ENCODE measurements at places on chromosomes 13 and 19. TPM values are rescaled to one million over a fixed set of nuclear protein-coding genes. Genes with fewer than 3 reads are reported as not detected.
A peak's percentile ranks its signal among the peaks of the same experiment; 100 is the strongest.

GRCh38 chr19:50313812-50314536 lies 15.2 kb downstream of the KCNC3 start:
- no peak for DNase-seq

DNA sequence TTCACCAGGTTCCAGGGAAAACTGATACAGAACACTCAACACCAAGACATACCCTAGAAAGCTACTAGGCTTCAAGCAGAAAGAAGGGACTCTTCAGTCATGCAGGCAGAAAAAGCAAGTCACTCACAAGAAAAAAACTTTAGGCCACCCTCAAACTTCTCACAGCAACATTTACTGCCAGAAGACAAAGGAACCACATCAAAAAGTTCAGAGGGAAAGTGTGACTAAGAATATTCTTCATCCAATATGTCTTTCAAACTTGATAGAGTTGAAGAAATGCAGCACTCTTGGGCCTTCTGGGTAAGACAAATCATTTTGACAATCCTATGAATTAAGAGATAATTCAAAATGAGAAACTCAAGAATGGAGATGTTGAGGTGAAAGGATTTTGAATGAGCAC lies 7.7 kb downstream of the DZIP1 start:
- DNase-seq = no peak

DNA sequence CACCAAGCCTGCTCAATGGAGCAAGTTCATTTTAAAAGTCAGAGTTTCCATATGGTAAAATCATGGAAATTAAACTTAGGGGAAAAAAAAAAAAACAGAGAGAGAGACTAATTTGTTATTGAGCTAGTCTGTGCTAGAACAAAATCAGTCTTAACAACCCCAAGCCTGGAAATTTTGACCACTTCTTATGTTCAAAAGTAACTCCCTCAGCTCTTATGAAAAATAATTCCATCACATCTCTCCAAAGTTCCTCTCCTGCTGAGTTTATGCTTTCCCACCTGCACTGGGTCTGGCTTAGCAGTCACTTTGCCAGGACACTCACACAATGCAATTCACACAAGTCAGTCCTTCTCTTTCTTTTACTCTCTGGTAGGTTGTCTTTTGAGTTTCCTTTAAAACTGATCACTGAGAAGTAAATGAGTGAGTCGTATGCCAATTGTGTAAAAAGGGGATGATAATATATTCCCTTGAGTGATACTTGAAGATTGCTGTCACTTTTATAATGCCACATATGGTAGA lies 92.6 kb downstream of the ENOX1 start:
- no peak for DNase-seq

DNA sequence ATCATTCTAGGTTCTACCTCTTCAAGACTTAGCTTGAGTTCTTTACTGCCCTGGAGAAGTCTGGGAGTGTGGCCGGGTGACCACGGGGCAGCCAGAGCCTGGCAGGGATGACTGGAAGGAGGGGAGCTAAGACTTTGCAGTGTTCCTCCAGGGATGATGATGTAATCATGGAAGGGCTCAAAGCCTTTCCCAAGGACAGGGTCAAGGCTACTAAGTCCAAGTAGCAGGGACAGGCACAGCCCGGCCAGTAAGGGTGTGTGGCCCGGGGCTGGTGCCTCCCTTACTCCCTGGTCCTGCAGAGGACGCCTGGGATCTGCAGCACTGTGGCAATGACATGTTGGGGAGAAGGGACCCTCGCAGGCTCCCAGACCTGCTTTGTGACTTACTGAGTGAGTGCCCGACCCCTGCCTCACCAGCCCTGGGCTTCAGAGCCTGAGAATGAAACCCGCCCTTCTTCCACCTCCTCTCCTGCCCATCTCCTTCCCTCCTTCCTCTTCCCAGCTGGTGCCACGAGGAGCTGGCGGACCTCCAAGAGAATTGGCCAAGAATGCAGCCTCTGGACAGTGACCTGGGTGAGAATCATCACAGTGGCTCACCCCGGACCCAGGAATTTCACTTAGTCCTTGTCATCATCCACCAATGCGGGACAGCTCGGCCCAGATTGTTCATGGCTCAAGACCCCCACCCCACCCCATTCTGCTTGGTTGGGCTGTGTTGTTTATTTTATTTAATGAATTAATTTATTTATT lies 15.6 kb upstream of the FBXO17 start:
- DNase-seq = no peak

DNA sequence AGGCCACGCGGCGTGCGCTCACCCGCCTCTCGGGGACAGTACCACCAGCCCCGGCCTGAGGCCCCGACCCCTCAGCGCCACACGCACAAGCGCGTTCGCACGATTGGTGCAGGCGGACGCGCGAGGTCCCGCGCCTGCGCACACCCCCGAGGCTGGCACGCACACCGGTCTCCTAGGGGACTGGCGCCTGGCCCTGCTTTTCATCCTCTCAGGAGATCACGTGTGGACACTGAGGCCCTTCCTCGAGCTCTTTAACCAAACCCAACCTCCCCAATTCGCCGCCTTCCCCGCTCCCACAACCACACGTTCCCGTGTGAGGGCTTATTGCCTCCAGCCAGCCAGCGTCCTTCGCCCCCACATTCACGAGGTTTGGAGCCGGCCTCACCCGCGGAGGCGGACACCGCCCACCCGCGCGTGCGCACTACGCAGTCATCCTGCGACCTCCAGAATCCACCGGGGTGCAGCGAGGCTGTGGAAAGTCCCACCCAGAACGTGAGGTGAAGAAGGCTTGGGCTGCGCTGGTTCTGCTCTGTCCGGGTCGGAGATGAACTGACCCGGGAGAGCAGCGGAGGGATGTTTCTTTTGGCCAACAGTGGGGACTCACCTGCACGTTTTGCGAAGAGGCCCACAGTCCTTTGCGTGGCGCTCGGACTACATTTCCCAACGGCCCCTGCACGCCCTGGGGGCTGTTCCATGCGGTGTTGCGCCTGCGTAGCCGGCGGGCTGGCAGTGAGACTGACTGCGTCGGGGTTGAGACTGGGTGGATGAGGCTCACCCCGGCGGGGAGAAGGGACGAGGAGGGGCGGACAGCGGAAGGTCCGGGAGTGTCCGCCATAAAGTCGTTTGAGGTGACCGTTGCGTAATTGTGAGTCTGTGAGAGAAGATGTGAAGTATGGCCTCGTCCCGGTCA lies 539 bp upstream of the ZNF667 start:
- peak; percentile 94 for DNase-seq

DNA sequence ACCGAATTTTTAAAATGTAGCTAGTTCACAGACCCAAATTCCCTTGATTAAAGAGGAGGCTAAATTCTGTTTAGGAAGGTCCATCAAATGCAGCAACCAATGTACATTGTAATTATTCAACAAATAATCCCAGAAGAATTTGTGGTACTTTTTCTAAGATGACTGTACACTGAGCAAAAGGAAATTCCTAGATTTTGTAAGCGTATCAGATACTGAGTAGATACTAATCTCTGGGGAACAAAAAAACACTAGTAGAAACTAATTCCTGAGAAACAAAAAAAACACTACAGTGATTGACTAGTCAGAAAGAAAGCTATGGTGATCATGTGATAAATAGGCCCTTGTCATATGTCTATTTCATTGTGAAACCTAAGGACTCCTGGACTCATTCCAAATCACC lies 246.1 kb downstream of the PCDH17 start:
- DNase-seq = no peak

GRCh38 chr13:57665481-57665880 lies 33.9 kb downstream of the PCDH17 start:
- DNase-seq = no peak

- no peak for DNase-seq
Measured at GRCh38 chr13:45356966-45357672, 16.1 kb upstream of the TPT1 start.

DNA sequence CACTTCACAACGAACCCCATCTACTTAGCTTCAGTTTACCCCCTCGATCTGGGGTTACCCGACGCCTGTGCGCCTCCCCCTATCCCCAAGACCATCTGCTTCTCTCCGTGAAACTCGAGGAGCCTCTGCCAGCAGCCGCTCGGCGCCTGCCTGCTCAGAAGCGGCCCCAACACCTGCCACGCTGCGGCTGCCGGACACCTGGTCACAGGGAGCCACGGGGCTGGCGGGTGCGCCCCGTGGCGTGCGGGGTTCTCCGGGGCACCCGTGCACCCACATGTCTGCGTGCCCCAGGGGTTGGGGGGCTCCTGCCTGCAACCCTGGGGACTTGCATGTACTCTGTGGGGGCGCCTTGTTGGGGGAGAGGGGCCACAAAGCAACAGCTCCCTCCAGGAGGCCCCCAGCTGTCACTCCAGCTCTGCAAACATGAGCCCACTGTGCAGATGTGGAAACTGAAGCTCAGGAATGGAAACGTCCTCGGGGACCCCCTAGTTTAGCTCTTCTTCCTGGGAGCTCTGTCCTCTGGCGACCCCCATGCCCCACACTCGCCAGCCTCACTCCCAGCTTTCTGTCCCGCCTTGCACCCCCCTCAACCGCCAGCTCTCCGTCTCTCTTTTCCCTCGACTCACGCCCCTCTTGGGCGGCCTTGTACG lies 7.0 kb upstream of the SEMA6B start:
- DNase-seq = no peak

GRCh38 chr19:14328406-14328805 lies 52.8 kb upstream of the ADGRE5 start:
- DNase-seq = no peak

- DNase-seq = no peak
Measured at GRCh38 chr19:29401712-29402421, 123.9 kb upstream of the VSTM2B start.

- DNase-seq = no peak
Measured at GRCh38 chr19:42280815-42281145, 11.7 kb downstream of the CIC start.

DNA sequence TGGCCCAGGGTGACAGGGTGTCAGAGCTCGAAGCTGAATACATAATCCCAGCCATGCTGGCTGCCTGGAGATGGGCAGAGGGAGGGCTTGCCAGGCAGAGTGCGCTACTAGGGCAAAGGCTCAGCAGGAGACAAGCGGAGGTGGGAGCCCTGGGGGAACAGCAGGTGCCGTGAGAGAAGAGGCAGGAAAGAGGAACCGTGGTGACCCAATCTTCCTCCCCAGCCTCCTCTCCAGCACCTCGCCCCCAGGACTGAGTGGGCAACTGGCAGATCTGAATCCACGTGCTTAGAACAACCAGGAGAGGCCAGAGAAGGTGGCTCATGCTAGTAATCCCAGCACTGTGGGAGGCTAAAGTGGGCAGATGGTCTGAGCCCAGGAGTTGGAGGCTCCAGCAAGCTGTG lies 11.0 kb upstream of the CCL25 start:
- DNase-seq = no peak

GRCh38 chr19:32303193-32303592 lies 42.2 kb upstream of the ZNF507 start:
- no peak for DNase-seq

DNA sequence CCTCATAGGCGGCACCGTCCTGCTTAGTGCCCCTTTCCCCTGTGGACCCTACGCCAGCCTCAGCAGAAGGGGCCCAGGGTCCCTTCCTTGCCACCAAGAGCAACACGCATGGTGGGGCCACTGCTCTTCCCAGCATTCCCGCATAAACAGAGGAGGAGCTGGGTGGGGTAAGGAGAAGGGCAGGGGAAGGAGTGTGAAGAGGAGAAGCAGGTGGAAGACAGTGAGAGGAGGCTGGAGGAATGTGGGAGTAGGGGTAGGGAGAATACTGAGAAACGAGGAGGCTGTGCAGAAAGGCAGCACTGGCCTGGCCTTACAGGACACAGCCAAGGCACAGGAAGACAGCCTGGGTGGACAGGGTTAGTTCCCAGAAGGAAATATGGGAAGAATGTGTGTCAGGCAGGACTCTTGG lies 43.9 kb downstream of the ZNF331 start:
- no peak for DNase-seq

GRCh38 chr19:4303819-4304537 lies 420 bp upstream of the FSD1 start:
- DNase-seq = no peak

GRCh38 chr13:24148414-24149235 lies 11.9 kb upstream of the SPATA13 start:
- DNase-seq = no peak

The CCNE1 gene
- 4.1 TPM for total RNA-seq

The GPR42 gene
- total RNA-seq = 0.58 TPM

The PABPC3 gene
- 0.13 TPM for total RNA-seq

The MRPS31 gene
- 21.1 TPM for total RNA-seq

The MAMSTR gene
- total RNA-seq = 5.8 TPM

The NOVA2 gene
- total RNA-seq = 9.9 TPM

The MTRF1 gene
- 12.2 TPM for total RNA-seq

The FBXO46 gene
- 23.6 TPM for total RNA-seq

The VSTM1 gene
- total RNA-seq = 0.76 TPM
